ENCODE measurements at places on chromosomes 2 and 18.
A peak's percentile ranks its signal among the peaks of the same experiment; 100 is the strongest.

DNA sequence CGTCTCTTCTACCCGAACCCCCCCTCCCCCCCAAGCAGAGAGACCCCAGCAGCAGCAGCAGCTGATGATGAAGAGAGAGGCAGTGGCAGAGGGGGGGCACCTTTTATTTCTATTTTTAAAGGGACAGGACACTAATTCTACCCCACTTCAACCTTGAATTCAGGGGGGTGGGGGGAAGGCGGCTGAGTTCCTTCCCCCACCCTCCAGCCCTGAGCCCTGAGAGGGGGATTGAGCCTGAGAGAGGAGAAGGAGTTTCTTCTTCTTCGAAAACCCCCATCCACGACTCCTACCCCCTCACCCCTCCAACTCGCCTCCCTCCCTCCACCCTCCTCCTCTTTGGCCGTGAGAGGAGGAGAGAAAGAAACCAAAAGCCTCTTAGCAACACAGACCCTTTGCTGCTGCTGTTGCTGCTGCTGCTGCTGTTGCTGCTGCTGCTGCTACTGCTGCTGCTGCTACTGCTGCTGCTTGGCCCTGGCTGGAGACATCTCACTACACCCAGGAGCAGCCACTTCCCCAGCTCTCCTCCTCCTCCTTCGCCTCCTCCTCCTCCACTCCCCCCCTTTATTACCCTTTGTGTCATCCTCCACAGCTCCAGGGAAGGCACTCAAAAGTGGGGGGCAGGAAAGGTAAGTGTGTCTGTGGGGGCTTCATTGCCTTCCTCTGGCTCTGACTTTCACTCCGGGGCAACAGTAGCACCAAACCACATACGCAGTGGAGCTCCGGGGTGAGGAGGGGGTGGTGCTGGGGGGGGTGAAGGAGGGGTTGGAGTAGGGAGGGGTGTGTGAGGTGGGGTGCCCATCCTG, at the start of gene MBD5:
Gene MBD5, plus strand, starts transcription at position 33 of the 803 bp plus-strand sequence.
- DNase-seq: peak; percentile 45

GRCh38 chr18:44599412-44599811, 81.3 kb upstream of the SETBP1 start:
- peak; percentile 13 for DNase-seq

GRCh38 chr2:119011162-119011909, 69.3 kb downstream of the MARCO start:
- peak; percentile 64 for DNase-seq

- DNase-seq: no peak
These were observed 114.9 kb upstream of the MSTN start for GRCh38 chr2:190177249-190178040.

- DNase-seq: no peak
These were observed 289.3 kb downstream of the FSIP2 start for GRCh38 chr2:186027922-186028321.

DNA sequence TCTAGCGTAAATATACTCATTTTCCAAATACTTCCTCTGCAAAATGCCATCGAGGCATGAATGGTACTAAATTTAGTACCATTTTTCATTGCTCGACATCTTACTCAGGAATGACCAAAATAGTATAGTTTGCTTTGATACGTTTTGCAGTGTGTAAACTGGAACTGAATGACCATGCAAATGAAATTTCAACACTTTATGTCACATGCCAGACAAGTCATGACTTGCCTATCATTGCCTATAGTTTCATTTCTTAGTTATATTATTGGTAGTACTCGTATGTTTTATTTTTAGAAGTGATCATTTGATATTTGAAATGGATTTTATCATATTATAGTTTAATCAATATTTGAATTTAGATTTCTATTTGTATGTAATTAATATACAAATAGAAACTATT, 9.1 kb downstream of the MSTN start:
- no peak for DNase-seq

DNA sequence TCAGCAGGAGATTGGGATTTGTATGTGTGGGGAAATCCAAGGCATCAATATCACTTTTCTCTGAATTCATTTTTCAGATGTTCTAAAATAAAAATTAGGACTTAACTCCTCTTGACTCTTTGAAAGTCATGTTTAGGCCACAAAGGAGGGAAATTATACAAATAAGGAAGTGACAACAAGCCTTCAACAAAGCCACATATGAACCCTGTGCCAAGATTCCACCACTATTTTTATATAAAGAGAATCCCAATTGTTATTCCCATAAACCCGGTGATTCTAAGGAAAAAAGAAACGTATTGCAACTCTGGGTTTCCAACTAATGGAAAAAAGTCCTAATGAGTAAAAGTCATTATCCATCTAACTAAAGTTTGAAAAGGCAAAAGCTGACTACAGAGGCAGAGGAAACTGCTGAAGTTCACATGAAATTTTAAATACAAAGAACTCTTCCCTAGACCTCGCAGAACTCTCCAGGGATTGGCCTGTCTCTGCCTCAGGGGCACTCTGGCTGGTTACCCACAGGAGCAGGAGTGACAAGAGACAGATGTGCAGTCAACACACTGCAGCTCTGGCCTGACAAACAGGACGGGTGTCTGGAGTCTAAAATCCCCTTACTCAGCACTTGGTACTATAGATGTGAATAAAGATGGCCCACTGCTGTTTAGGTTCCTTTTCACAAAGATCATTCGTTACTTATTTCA, 11.5 kb downstream of the NPC1 start:
- DNase-seq: no peak

GRCh38 chr2:160343404-160343803, 143.3 kb upstream of the ITGB6 start:
- peak; percentile 20 for DNase-seq

- peak; percentile 91 for DNase-seq
These were observed 1.5 kb upstream of the IRS1 start for GRCh38 chr2:226800941-226801784.

DNA sequence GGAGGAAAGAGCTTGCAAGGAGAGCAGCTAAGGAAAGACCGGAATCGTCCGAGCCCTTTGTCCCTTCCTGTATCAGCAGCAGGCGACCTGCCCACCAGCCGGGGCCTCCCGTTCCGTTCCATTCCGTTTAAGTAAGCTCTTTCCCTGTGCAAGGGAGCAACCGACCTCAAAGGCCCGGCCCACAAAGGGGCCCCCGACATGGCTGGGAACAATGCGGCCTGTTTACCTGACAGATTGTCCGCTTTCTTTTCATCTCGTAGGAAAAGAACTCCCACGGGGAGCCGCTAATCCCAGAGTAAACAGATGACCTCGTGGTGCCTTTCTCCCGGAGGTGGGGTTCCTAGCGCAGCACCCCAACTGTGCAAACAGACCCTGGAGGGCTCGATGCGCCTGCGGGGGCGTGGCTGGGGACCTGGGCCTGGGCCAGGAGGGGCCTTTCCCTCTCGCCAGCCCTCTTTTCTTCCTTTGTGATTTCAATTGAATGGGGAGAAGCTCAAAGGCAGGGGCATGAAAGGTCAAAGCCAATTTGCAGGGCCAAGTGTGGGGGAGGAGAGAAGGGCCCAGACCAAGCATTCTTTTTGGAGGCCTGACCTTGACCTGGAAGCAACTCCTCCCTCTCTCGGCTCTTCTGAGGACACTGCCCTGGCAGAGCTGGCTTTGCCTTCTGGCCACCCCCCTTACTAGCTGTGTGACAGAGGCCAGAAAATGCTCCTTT, 120.2 kb downstream of the INHBB start:
- DNase-seq: no peak

- no peak for DNase-seq
These were observed 9.3 kb downstream of the OTX1 start for GRCh38 chr2:63059793-63060471.

DNA sequence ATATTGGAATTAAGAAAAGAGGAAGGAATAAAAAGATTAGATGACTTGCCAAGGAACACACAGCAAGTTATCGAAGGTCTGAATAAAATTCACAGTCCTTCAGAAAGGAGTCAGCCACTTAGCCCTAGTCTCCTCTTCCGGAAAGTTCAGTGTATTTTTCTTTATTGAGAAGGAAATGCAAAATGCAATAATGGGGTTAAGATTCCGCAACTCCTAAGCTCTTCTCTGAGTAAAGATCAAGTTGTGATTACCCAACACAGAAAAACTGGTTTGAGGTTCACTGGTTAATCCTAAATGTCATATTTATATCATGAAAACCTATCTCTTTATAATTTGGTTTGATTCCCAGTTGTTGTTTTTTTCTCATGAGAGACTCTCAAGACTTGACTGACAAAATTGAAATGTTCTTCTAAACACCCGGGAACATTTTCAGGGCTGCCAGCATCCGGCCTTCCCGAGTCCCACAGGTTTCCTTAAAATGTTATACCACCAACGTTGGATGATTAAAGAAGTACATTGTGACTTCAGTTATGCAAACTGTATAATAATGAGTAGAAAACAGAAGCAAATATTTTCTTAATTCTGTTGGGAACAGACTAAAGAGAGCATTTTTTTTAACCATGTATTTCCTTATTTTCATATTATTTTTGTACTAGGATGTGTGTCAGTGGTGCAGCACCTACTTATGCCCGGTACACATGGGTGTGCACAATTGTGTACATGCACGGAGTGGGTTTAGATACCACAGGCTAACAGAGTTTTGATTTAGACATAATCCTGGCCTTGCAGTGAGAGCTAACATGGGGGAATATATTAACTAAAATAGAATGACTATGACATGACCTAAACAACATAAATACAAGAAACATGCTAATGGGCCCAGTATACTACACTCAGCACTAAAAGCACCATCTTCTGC, 100.2 kb downstream of the STK39 start:
- DNase-seq: no peak

GRCh38 chr18:45974088-45974536, 7.0 kb upstream of the EPG5 start:
- DNase-seq: peak; percentile 75

- DNase-seq: no peak
These were observed 25.9 kb downstream of the SPP2 start for GRCh38 chr2:234076451-234076850.

GRCh38 chr18:50405582-50406271, 30.9 kb downstream of the SKA1 start:
- DNase-seq: no peak

DNA sequence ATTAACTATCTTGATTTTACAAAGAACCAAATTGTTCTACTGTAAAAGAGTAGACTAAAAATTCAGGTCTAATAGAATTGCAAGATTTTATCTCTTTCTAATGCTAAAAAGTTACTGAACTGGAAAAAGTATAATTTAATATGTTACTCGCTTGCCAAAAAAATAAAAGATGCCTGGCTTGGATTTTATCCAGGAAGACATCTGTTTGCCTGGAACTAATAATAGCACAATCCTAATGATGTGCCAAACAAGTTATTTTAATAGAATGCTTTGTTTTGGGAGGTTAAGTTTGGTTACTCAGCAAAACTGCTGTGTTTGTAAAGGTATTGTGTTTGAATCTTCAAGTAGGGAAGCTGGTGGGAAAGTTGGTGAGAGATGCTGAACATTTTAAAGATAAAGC, 19.4 kb upstream of the ZSWIM2 start:
- no peak for DNase-seq

DNA sequence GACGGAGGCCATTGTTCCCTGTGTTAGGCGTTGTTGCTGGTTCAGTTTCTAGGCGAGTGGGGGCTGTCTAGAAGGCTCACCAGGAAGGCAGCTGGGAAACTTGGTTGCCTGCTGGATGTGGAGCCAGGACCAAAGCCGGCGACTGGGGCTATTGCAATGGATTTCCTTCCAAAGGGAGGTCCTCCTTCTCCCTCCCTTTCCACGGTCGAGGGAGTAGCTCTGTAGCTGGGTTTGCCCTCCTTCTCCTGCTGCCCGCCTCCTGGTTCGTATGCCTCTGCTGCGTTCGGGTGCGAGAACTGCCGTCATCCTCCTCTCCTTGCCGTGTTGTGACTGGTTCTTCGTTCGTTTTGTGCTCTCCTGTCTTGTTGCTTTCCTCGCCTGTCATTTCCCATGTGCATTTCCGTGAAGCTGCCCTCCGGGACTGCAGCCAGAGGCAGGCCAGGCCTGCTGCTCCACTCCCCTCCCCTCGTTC, 203.4 kb downstream of the NEDD4L start:
- peak; percentile 50 for DNase-seq

GRCh38 chr2:95333888-95334338, 36.8 kb downstream of the KCNIP3 start:
- DNase-seq: peak; percentile 100

- DNase-seq: peak; percentile 99
These were observed 162.1 kb downstream of the ZEB2 start for GRCh38 chr2:144357623-144358373.

DNA sequence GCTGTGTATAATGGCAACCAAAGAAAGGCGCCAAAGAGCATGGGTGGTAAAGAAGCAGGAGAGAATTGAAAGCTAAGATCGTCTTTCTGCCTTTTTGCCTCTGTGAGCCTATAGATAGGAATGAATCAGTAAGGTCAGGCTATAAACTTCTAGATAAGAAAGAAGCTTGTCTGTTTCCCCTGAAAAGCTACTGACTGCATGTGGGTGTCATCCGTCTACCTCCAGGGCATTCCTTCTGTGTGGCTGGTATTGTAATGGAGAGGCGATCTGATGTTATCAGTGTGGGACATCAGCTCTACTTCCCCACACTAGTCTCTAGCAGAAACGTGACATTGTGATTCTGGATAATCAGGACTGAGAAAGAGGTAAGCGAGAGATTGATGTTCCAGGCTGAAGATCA, 63.4 kb upstream of the PLA2R1 start:
- no peak for DNase-seq

GRCh38 chr2:170715062-170715931, at the start of gene SP5:
SP5 (plus strand) TSS chr2:170715337; CDS start chr2:170715513, 176 bp downstream.
- peak; percentile 55 for DNase-seq

DNA sequence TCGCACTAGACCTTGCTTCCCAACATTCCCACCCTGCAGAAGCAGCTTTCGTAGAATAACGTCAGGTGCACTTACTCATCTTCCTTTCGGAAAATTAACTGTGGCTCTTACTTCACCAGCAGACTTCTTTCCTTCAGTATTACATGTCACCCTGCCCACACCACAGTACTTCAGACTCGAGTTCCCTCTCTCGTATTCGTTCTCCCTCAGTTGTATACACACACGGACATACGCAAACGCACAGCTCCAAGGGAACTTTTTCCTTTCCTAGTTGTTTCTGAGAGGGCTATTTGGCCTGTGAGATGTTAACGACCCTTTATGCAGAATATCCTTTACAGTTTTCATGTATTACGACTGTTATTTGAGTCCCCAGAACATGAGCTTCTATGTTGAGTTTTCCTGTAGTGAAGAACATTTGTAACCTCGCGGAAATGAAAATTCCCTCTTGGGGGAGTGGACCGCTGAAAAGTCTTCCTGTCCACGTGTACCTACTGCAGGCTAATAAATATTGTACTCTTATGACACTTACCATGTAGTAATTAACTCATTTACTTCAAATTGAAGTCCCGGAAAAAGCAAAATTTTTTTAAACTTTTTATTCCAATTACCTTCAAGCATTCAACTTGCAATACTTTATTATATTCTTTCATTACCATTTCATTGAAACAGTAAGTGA, 908 bp downstream of the ERLEC1 start:
- DNase-seq: peak; percentile 30
